ENCODE measurements at places on chromosomes 16 and 17.

DNA sequence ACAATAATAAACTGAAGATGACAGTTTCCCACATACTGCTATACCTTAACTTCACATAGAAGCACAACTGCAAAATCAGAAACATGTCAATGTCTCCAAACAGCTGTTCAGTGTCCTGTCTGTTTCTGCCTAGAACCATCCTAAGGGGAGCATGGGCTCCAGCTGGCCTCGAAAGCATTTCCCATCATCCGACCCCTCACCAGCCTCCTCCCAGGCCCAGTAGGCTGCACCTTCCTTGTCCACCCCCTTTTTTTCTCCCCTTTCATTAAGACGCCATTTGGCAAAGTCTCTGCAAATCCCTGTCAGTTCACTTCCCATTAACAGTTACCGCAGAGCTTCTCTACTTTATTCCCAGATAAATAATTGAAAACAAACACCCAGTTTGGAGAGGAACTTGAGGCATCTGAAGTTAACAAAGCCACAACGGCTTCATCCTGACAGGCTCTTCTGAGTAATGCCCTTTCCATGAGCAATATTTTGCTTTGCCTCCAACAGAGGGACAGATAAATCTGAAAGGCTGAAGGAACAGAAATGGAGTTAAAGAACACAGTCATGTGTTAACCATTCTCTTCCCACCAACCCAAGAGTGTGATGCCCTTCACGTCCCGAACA, 65.3 kb downstream of the SLC39A11 start:
- DNase-seq = no peak

- no peak for DNase-seq
These were observed 99.0 kb downstream of the MSI2 start for GRCh38 chr17:57355090-57355859.

GRCh38 chr16:22161999-22162655, at the start of gene SDR42E2:
Gene SDR42E2, plus strand, starts transcription at chr16:22162506. Its CDS starts 3,077 bp downstream, at chr16:22165583.
- DNase-seq = peak; percentile 70

GRCh38 chr17:59067756-59068155, 38.9 kb downstream of the TRIM37 start:
- DNase-seq = no peak

GRCh38 chr17:4310354-4311060, 46.7 kb upstream of the ANKFY1 start:
- DNase-seq = no peak

DNA sequence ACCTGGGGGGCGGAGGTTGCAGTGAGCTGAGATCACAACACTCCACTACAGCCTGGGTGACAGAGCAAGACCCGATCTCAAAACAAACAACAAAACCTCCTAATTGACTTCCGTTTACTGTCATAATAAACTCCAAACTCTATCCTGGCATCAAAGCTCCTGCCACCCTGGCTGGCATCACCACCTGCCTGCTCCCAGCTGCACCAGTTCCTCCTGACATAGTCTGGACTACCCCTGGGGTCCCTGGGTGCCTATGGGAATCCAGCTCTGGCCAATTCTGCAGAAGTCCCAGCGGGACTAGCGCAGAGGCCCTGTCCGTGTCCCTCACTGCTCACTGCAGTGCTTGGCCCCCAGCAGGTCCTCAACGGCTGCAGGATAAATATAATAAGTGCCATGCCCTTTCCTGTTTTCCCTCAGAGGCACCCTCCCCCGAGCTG, 723 bp downstream of the NTHL1 start:
- peak; percentile 64 for DNase-seq

GRCh38 chr17:28333083-28333746, 2.1 kb downstream of the IFT20 start:
- no peak for DNase-seq

GRCh38 chr16:54107583-54108202, 178.9 kb downstream of the IRX3 start:
- DNase-seq = no peak

DNA sequence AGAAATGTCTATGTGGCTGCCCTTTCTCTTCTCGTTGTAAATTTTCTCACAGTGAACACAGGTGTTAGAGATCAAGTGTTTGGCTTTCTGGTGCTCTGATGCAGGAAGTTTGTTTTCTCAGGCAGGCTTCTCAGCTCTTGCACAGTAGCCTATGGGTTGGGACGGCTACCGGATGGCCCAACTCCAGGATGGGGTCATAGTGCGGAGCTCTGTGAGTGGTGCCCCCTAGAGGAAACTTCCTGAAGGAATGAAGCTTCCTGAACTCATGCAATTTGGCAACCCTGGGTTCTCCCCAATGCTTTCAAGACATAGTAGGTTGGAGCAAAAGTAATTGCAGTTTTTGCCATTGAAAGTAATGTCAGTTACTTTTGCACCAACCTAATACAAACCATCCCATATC, 407.5 kb upstream of the HSBP1 start:
- DNase-seq = no peak

DNA sequence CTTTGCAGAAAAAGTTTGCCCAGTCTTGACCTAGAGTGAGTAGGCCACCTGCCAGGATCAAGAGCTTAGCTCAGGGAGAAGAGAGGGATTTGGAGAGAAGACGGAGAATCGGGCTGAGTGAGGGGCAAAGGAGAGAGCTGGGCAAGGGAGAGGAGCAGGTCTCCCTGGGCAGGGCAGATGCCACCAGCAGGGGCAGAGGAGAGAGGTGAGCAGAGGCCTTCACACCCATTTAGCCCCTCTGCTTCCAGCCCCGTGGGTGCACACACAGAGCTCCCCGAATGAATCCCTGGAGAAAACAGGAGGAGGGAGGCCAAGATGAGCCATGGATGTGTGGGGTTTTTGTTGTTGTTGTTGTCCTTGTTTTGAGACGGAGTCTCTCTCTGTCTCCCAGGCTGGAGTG, 29.2 kb downstream of the TBX4 start:
- DNase-seq = no peak

- peak; percentile 84 for DNase-seq
These were observed 10.5 kb downstream of the DBNDD1 start for GRCh38 chr16:90008708-90009145.

DNA sequence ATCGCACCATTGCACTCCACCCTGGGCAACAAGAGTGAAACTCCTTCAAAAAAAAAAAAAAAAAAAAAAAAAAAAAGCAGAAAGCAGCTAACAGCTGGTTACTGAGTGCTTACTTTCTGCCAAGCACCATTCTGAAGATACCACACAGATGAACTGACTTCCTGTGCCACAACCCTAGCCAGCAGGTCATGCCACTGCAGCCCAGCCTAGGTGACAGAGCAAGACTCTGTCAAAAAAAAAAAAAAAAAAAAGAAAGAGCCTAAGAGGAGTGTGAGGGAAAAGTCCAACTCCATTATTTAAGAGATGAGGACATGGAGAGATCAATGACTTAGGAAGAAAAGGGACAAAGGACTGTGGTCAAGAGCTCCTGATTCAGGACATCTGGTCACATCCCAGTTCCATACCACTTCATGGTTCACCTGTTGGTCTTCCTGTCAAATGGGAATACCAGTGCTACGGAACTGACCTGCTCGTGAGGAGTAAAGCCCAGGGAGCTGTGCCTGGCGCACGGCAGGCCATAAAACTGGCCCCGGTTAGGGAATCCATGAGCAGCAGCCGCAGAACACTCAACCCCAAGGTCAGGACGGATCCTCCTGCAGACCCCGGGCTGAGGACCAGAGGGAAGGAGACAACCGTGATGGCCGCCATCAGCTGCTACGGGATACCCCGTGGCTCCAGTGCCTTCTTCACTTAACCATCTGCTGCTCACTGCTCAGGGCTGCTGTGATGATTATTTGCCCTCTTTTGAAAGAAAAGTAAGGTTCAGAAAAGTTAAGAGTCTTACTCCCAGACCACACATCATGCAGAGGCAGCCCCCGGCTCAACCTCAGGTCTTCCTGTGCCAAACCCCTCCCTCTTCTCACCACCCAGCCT, 950 bp downstream of the KLHDC4 start:
- no peak for DNase-seq

GRCh38 chr16:85556456-85557082, 56.6 kb upstream of the GSE1 start:
- DNase-seq = peak; percentile 85

All from activated CD8-positive, alpha-beta memory T cell treated with anti-CD3 and anti-CD28 coated beads for 24 hours (primary cell).